ENCODE measurements at places on chromosomes 11 and 22.

GRCh38 chr22:44197271-44197670, 16.5 kb downstream of the PARVG start:
- DNase-seq = no peak

DNA sequence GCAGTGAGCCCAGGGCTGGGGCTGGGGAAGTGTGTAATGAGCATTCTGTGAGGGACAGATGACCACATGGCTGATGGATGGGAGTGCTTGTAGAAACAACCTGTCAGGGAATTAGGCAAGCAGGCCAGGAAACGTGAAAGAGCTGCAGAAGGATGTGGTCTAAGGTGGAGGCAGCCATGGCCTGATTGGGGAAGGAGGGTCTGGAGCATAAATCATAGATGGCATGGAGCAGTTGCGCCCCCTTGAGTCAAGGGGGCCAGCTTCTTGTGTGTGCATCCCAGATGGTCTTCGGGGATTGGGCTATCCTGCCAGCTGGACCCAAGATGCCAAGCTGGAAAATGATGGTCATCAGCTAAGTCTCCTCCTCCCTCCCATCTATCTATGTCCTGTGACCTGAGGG, 119.4 kb upstream of the CLPB start:
- DNase-seq = no peak

GRCh38 chr11:47269002-47269828, 718 bp upstream of the MADD start:
- DNase-seq = peak; percentile 71

- DNase-seq = no peak
Measured at GRCh38 chr11:132894606-132895005, 637.7 kb downstream of the OPCML start.

DNA sequence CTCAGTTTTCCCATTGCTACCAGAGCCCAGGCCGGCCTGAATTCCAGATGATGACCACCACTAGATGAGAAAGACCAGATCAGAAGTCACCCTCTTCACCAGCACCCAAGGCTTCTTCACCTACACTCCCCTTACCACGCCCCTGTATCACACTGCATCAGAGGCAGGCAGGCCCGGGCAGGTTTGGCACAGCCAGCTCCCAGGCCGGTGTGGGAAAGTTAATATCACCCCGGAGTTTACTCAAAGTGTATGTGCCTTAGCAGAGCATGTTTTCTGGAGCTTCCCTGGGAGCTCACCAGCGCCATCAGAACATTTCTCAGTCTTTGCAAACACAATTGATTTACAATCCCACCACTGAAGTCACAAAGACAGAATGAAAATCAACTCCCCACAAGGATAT, 47.5 kb upstream of the POU2AF1 start:
- no peak for DNase-seq

DNA sequence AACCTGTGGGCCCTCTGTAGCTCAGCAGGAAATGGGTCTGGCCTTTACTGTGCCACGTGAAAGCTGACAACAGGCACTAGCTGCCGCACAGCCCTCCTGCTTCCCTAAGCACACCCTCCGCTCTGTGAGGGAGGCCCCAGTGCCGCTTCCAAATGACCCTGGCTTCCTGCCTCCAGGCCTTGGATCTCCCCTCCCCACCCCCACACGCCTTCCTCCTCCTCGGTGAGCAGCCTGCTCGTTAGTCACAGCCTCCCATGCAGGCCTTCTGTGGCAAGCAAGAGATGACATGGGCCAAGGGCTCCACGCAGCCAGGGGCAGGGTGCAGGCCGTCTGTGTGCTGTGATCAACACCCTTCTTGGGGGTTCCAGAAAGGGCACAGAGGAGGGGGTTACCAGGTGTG, 15.3 kb upstream of the RASL10A start:
- no peak for DNase-seq

- DNase-seq = no peak
Measured at GRCh38 chr22:20965104-20965887, 1.8 kb upstream of the AIFM3 start.

- no peak for DNase-seq
Measured at GRCh38 chr11:29231991-29232390, 784.8 kb downstream of the KCNA4 start.

- DNase-seq = no peak
Measured at GRCh38 chr11:79390477-79390876, 50.4 kb downstream of the TENM4 start.

GRCh38 chr11:113151521-113151920, 162.9 kb upstream of the TTC12 start:
- no peak for DNase-seq

- no peak for DNase-seq
Measured at GRCh38 chr22:22098457-22099193, 116.0 kb upstream of the TOP3B start.

- DNase-seq = no peak
Measured at GRCh38 chr11:117315285-117316196, 515 bp downstream of the BACE1 start.

GRCh38 chr11:17595526-17596309, 48.7 kb downstream of the OTOG start:
- DNase-seq = no peak

DNA sequence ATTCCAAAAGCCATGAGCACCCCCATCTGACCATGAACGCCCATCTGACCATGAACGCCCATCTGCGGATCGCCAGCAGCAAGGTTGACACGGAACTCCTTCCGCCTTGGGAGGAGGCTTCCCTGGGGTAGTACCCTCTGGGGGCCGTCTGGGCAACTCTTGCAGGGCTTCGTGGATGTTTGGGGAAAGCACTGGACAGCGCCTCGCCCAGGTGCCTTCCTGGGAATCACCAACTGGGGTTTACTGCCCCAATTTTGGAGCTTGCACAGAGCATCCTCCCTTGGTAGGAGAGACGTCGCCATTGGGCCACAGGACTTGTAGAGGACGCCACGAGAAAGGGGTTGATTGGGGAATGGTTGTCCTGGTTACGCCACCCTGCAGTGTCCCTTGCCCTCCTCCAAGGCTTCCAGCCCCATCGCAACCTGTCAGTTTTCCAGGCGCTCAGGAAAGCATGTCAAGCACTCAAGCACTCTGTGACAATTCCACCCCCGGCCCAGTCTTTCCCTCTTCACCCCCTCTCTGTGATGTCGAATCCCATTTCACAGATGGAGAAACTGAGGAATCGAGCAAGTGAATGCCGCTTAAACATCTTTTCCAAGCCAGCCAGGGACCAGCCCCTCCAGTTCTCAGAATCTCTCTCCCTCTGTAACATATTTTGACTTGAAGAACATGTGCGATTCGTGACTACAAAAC, 914 bp upstream of the PRDM11 start:
- no peak for DNase-seq

- no peak for DNase-seq
Measured at GRCh38 chr11:123301013-123301591, 106.1 kb upstream of the CLMP start.

DNA sequence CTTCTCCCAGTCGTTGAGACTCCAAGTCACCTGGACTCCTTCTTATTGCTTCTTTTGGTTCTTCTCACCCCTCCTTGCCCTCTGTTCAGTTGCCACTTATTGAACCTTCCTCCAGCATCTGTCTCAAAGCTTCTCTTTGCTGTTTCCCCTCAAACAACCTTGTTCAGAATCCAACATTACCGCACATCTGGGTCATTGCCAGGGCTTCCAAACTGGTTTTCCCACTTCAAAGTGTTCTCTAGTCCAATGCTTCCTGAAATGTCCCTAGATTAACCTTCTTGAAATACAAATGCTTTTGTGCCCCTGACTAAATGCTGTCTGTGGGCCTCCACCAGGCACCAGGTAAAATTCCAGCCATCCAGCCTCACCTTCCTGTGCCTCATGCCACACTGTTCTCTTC, 100.8 kb upstream of the TTC12 start:
- no peak for DNase-seq

DNA sequence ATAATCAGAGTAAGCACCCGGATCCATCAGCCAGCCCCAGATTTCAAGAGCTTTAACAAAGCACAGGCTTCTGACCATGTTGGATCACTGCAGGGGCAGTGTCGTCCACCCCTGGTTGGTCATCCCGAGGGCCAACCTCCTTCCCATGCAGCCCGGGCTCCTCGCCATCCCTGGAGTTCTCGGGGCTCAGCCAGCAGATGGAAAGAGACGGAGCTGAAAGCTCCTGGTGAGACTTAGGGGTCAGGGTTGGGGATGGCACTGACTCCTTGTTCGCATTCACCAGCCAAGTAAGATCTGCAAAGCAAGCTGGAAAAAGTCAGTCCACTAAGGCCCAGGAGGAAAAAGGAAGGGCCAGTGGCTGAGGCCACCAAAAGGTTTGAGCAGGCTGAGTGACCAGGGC, 888.9 kb downstream of the BRD1 start:
- no peak for DNase-seq

- DNase-seq = no peak
Measured at GRCh38 chr22:36901411-36902142, 11.9 kb upstream of the CSF2RB start.

GRCh38 chr22:20391222-20391621, 2.7 kb upstream of the ZNF74 start:
- no peak for DNase-seq

DNA sequence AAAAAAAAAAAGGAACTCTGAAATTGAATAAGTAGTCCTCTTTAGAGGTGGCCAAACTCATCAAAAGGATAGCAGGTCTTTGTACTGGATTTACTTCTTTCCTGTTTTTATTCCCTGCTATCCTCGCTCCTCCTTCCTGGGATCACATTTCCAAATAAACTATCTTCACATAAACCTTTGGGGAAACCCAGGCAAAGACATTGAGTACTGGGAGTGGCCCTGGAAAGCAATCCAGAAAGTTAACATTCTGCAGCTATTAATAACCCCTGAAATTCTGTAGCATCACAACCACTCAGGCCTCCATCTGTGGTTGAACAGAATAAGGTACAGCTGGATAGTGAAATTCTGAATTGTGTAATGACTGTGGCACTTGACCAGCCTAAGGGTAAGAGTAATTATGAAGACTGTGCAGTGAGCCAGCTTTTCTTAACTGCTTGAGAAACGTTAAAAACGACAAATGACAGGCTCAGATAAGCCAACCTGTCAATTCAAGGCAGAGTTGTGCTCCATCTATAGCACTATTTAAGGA, 58.8 kb downstream of the ISX start:
- DNase-seq = no peak

DNA sequence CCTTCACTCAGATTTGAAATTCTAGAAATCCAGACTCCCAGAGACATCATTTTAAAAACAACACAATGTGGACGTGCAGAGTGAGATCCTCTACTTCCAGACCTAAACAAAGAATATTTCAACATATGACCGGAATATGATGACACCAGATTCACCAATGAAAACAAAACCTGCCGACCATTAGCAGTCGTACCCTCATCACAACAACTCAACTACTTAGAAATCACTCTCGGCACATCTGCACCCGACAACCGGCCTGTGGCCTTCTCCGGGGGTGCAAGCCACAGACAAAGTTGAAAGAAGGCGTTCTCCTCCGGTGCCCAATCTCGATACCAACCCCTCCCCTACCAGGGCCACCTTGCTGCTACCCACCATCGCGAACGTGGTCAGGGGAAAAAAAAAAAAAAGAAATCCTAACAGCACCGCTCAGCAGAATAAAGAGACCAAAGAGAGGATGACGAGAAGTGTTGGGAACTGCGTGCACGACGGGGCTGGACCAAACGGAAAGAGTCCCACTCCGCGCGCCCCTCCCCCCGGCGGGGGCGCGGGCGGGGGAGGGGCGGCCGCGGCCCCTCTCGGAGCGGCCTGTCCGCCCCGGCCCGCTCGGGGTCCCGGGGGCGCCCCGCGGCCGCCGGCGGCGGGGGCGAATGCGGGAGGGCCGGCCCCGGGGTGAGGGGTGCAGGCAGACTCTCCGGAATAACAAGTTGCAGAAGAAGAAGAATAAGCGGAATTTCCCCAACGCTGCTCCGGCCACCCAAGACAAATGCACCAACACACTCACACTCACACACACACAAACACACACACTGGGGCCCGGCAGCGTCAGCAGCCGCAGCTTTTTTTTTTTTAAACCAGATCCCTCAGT, 1.7 kb downstream of the PHF21A start:
- peak; percentile 27 for DNase-seq

DNA sequence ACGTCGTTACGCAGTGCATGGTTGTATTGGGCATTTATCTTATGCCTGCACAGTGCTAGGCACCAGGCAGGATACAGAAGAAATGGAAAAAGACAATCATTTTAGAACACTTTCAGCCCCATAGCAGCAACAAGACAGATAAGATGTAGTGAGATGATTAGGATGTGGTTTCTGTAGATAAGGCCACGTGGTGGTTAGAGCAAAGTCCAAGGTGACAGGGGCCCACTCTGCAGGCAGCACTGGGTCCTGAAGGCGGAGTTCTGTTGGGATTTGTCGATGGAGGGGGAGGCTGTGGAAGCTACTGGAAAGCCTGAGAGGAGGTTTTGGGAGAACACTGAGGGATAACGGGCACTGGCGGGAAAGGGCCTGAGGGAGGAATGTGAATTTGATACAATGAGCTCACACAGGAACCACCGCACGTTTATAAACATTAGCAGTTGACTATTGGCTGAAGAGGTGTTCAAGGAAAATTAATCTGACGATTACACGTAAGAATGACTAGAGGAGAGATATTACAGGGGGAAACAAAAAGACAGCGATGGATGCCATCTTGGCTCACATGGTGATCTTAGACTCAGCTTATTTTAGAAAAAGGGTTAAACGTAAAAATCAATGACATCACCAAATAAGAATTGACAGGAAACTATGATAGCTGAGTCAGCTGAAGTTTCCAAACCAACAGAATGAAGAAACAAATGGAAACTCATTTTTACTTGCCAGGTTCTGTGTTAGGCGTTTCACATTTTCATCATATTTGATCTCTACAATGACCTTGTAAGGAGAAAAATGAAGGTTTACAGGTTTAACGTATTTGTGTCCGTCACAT, 551.0 kb downstream of the OPCML start:
- no peak for DNase-seq

GRCh38 chr11:45279645-45280044, 6.5 kb downstream of the SYT13 start:
- no peak for DNase-seq

DNA sequence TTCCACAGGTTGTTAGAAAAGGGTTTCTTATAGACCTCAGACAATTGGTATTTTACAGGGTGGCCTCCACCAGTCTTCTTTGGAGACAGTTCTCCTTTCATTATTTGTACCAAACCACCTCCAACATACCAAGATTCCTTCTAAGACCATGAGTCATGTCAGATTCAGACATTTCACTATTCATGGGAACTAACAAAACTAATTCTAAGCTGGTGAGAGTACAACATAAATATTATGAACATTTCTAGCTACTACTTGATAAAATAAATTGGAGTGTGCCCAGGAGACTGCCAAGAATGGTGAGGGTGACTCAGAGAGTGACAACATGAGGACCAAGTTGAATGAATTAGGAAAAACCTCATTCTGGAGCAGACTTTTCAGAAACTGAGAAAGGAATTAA, 494.6 kb upstream of the LRRC4C start:
- DNase-seq = no peak

DNA sequence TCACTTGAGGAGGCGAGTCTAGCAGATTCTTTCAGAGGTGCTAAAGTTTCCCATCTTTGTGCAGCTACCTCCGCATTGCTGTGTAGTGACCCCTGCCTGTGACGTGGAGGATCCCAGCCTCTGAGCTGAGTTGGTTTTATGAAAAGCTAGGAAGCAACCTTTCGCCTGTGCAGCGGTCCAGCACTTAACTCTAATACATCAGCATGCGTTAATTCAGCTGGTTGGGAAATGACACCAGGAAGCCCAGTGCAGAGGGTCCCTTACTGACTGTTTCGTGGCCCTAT, 8.9 kb upstream of the SAMM50 start:
- DNase-seq = no peak

- no peak for DNase-seq
Measured at GRCh38 chr11:37203006-37203405, 605.0 kb upstream of the RAG2 start.

GRCh38 chr11:279966-280705, 1.9 kb downstream of the NLRP6 start:
- DNase-seq = no peak

All from activated CD8-positive, alpha-beta memory T cell treated with anti-CD3 and anti-CD28 coated beads for 4 hours (primary cell).